ENCODE measurements at places on chromosomes 12 and 14.

DNA sequence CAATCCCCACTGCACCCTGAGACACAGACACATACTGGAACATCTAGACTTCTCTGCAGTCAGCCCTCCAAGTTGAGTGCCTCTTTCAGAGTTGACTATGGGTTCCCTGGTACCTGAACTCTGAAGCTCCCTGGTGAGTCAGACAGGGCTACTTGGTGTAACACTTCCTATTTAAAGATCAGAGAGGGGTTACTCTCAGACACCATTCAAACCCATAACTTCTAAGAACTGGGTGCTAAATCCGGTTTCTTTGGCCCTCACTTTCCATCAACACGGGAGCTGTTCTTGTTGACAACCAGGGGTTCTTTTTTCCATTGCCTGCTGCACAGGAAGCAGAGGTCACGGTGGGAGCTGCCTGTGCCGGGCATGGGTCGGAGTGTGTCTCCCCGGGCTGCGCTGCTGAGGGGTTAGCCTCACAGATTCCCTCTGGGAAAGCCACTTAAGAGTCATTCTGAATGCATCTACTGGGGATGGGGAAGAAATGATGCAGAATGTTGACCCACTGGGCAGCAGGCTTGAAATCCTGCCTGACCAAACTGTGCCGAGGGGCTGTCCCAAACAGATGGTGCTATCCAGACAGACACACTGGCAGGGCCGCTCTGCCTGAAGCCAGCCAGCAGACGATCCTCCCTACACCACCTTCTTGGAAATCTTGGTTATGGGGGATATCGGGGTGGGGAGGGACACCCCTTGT lies 74.1 kb downstream of the PITPNM2 start:
- peak; percentile 68 for DNase-seq

DNA sequence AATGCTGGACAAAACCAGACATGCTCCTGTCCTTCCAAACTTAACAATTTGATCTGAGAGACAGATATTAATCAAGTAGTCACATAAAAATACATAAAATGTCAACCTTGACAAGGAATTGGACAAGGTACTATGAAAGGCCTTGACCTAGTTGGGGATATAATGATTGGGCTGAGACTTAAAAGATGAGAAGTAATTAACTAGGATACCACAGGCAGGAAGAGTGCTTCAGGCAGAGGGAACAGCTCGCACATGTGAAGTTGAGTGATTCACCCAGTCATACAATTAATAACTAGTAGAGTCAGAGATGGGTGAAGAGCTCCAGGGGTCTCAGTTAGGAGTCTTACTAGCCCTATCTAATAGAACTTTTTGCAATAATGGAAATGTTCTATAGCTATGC lies 259.5 kb downstream of the MSRB3 start:
- no peak for DNase-seq

DNA sequence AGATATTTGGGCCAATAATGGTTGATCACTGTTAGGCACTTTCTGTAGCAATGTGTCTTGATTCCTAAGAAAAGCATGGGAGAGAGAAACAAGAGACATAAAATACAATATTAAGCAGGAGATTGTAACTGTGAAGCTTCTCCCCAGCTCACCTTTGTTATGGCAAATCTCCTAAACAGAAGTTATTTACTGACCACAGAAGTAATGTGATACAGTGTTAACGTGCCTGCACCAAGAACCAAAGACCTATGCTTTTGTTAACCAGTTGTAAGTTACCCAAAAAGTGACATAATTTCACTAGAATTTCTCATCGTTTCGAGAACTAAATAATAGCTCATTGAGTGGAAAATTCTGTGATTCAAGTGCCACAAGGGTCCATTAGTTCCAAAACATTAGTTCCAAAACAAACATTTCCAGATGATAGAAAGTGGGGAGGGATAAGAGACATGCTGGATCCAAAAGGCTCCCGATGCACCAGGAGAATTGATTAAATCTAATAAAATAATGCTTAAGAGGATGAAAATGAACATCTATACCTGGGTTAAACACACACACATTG lies 14.3 kb downstream of the RERG start:
- no peak for DNase-seq

GRCh38 chr12:54060975-54061778 lies 7.5 kb downstream of the HOXC4 start:
- DNase-seq, result no peak

DNA sequence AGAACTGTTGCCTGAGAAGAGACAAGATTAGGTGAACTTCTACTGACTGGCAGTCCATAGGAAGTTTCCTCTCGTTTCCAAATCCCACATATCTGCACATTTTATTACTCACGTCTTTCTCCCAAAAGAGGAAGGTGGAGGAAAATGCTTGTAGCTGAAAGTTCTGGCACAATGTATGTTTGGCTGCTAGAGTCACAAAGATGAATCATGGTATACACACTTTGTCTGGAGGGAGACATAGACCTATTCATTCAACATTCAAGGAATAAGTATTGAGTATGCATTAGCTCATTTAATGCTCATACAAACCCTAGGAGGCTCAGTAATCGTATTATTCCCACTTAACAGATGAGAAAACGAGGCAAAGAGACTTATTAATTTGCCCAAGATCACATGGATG lies 291.8 kb downstream of the FOXN3 start:
- DNase-seq, result no peak

DNA sequence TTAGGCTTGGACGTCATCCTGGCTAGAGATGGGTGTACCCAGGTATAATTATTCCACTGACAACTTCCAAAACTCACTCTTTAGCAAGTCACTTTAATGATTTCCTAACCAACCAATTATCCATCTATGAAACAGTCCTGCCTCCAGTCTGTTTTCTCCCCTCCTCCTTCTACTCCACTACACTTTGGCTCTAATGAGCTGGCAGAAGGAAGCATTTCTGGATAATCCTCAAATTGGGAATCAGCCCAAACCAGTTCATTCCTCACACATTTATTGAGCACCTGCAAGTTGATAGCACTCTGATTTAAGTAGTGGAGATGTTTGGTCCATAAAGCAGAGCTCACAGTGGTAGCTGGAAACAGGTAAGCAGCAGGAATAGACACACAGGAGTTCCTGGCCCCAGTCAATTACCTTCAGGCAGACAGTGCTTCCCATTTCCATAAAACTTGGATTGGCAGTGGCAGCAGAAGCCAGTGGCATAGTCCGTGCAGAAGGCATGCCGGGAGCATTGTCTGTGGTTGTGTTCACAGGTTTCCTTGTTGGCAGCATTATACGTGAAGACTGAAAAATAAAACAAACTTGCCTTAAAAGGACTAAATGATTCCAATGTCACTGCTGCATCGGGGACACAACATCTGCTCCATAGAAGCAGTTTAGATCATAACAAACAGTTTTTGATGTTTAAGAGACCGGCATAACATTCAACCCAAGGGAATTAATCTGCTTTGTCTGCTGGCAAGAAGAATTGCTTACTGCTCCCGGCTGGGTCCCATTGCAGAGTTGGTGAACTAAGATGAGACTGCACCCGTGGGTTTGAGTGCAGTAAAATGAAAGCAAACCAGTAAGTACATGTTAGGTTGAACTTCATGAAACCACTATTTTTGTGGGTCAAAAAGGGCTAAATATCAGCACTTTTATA lies 26.2 kb downstream of the NID2 start:
- no peak for DNase-seq

GRCh38 chr12:25269701-25270100 lies 19.0 kb upstream of the KRAS start:
- DNase-seq, result peak; percentile 59

DNA sequence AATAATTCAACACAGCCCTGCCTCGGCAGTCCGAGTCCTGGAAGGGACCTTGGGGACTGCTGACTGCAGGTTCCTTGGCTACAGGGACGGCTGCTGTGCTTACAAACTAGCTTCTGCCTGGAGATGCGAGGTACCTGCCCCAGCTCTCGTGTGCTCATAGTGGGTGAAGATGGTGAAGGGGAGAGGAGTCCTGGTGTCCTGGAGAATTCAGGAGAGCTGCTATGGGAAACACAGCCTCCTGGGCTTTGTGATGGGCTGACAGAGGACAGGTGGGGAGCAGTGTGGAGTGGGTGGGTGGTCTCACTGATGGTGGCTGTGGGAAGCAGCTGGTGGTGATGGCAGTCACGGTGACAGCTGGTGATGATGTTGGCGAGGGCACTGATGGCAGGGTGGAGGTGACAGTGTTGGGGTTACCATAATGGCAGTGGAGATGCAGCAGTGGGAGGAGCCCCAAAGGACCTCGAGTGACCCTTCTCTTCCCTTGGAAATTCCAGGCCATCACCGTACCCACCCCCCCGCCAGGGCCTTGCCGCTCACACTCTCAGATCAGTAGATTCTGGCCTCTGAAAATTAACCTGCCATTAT lies 32.8 kb downstream of the HVCN1 start:
- no peak for DNase-seq

GRCh38 chr12:58105225-58106119 lies 164.1 kb downstream of the ATP23 start:
- DNase-seq, result no peak

DNA sequence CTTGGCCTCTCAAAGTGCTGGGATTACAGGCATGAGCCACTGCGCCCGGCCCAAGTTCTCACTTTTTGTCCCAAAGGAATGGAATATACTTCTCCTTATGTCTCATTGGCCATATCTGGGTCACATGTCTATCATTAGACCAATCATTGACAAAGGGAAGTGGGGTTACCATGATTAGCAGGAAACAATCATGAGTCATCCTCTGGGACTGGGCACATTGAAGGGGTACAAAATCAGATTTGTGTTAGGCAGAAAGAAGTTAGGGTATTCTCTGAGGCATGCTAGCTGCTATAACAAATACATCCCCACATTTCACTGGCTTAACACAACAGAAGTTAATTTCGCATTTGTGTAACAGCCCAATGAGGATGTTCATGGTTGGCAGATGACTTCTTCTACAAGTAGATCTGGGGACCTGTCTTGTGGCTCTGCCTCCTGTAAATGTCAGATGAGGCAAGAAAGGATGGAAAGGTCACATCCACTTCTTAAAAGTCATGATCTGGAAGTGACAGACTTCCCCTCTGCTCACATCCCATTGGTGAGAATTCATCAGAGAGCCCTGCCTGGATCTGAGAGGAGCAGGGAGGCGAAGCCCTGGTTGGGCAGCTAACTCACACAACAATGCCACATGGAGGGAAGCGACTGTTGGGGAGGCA lies 3.1 kb downstream of the CCDC63 start:
- no peak for DNase-seq

DNA sequence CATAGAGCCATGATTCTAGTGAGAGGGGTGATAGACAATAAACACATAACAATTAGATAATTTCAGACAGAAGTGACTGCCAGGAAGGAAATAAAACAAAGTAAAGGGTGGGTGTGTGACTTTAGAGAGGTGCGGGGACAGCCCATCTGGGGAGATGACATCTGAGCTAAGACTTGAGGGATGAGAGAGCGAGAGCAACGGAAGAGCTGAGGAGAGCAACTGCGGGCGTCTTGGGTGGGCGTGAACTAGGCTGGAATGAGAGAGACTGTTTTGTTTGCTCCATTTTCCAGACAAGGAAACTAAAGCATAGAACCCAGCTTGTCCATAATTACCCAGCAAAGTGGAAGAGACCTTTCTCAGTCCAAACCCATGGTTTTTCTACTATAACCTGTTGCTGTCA lies 25.3 kb downstream of the NRXN3 start:
- no peak for DNase-seq

DNA sequence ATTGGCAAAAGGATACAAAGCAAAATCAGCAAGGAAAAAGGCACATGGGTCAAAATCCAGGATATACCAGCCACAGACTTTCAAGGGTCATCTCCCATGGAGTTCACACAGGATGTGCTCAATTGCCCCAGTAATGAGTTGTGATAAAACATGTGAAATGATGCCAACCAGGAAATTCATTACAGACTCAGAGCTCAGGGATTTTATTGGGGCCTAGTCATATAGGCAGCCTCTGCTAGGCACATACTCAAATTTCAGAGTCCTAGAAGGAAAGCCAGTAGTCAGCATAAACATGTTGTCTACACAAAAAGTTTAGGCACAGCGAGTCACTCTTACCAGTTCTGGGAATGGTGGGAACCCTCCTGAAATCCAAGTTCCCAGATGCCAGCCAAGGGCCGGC lies 64.4 kb upstream of the OSBPL8 start:
- no peak for DNase-seq

DNA sequence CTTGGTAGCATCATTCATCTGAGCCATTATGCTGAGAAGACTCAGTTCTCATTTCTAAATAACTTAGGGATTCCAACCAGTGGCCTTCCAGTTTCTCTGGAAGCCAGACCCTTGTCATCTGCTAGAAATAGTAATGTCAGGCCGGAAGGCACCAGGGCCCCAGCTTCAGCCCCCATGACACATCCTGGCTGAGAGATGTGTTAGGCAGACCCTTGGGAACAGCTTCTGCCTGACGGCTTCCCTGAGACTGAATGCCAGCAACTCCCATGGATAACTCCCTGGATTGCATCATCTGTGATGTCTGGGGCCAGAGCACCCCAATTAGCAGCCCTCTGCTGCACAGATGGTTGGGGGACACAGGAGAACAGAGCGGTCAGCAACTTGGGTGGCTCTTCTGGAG lies 583.5 kb upstream of the TBX3 start:
- no peak for DNase-seq

DNA sequence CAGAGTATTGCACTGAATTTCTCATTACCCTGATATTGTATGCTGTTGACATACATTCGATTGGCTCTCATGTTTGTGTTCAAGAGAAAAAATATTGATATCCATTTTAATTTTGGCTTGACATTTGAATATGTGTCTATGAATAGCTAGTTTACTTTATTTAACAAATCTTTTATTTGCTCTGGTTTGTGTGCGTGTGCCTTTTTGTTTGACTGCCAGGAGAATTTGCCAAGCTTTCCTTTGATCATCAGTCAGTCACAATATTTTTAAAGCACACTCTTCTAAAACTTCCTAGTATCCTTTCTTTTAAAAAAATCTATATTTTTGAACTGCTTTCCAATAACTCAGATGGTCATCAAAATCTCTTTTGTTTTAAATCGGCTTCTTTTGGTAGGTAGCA lies 179.3 kb upstream of the FLRT2 start:
- DNase-seq, result no peak

DNA sequence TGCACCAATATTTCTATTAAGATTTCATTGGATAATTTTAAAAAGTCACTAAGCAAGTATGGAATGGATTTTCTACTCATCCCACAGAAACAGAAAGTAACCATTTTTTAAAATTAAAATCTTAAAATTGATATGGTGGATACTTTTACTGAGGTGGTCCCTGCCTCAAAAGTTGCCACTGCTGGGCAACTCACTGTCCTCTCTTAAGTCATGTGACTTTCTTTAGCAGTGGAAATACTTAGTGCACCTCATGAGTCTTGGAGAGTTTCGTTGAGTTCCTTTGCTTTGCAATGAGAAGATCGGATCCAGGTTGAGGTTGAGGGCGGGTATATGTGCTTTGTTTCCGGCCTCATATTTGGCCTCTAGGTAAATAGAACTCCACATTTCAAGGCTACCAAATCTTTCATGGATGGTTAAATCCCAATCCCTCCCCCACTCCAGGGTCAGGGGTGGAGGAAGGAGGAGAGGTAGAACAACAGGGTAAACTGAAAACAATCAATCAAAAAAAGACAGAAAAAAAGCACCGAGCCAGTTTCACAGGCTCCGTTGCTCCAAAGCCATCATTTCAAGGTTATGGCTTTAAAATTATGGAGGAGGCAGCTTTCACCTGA lies 39.5 kb upstream of the DUSP6 start:
- no peak for DNase-seq
